Osteoblast (primary cell): ENCODE measurements at places on chromosomes 7 and 10. TPM values are rescaled to one million over a fixed set of nuclear protein-coding genes. Genes with fewer than 3 reads are reported as not detected.

GRCh38 chr10:115073796-115074195 lies 19.4 kb upstream of the ATRNL1 start:
- no peak for DNase-seq

GRCh38 chr10:108434559-108435252 lies 1270.2 kb upstream of the SORCS1 start:
- DNase-seq, result no peak

- DNase-seq, result no peak
These were observed 326.4 kb downstream of the PAXIP1 start for GRCh38 chr7:154676422-154677073.

DNA sequence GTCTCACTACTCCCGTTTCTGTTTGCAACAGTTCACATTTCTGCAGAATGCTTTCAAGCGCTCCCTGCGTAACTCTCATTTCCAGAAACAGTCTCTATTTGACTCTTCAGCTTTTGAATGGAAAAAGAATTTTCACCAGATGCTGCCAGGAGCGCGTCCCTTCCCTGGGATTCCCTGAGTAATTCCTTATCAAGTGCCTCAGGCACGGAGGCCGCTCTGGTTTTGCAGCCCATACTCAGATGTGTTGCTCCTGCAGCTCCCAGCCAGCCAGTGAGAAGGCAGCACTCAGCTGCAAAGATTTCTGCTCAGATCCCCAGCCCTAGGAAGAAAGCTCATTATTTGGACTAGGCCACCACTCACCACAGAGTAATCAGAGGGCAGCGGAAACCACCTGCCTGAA lies 161.1 kb upstream of the CHST15 start:
- peak; percentile 21 for DNase-seq

The RBP4 gene
- total RNA-seq, result 2.1 and 3.3 TPM in 2 replicates

DNA sequence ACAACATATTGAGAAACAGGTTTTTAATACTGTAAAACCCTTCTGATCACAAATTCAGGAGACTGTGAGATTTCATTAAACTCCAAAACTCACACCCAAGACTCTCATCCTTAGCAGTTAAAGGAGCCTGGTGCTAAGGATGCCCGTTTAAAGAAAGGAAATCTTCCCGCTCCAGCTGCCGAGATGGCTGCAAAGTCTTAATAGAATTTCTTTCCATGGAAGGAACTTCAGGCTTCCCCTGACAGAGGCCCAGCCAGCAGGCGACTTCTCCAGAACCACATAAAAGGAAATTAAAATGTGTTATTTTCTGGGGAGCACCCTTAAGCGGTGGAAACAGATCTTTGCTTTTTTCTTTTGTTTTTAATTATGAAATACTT lies 104.7 kb upstream of the CHST15 start:
- peak; percentile 43 for DNase-seq

DNA sequence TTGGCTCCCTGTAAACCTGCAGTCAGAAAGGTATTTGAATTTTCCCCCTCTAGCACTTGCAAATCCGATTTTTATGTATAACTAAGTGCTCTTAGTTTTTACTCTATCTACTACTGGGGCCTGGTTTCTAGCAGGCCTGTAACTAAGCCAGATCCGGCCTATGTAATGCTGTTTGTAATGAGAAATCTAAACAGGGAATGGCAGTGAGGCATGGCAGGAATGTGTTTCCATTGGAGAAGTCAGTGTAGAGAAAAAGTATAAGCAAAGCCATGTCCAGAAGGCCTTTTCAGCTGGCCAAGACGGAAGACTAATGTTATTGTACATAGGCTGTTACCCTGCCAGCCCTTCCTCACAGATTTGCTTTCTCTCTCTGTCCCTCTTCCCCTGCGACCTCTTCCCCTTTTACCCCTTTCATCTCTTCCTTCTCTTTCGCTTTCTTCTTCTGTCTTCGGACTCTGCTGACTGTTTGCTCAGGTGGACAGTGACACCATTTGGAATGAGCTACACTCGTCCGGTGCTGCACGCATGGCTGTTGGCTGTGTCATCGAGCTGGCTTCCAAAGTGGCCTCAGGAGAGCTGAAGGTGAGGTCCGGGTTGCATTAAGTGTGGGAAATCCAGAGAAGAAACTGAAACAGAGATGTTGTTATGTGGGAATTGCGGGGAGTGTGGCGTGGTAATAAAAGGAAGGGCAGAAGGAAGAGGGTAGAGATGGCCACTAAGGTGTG lies 297.5 kb downstream of the HDAC9 start:
- peak; percentile 43 for DNase-seq

The JAZF1 gene
- total RNA-seq, result 14.4 and 15.9 TPM in 2 replicates

DNA sequence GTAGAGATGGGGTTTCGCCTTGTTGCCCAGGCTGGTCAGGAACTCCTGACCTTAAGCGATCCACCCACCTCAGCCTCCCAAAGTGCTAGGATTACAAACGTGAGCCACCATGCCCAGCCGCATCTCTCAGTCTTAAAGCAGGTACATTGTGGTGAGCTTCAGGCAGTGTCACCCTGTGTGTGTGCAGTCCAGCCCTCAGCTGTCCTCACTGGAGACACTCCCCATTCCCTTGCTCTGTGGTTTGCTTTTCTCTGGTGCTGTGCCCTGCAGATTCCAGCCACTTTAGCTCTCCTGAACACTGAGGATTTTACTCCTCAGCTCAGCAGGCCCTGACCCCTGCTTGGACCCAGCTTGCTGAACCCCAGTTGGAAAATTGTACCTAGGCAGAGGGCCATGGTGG lies 6.1 kb downstream of the TRRAP start:
- no peak for DNase-seq

DNA sequence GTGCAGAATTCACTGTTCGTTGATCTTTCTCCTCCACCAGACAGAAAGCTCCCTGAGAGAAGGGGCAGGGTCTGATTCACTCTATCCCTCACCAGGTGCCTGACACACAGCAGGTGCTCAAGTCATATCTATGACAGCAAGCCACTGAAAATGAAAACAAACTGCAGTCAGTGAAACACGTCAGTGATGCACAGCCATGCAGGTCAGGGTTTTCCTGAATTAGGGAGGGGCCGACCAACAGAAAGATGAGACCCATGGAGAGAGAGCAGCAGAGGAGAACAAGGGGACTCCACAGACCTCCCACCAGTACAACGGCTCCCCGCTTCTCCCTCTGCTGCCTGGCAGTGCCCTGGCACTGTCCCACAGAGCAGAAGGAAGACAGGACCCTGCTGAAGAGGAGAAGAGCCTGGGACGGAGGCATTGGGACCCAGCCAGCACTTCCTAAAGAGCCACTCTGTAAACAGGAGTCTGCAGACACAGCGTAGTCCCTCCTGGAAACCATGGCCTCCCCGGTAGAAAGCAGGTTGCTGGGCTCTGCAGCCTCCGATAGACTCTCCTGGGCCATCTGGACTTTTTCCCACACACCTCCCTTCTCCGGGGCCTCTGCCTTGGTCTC lies 50.3 kb downstream of the FAM53B start:
- peak; percentile 81 for DNase-seq

DNA sequence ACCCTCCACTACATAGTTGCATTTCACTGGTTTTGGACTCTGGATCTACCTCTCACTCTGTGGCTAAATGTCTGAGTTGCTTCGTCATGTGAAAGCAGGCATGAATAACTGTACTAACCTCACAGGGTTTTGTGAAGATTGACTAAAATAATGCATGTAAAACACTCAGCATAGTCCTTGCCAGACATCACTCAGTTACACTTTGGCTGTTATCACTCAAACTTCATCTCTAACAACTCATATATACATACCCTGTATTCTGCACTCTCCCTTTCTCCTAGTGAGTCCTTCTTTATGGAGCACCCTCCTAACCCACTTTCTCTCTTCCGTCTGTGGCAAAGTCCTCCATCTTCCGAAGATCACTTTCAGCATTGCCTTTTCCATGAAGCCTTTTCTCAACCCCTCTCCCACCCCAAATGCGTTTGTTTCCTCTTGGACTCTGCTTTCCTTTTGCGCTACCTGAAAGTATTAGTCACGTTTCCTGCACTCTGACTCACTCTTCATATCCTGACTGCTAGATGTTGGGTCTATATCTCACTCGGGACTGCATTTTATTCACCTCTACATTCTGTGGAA lies 72.6 kb downstream of the OSBPL3 start:
- DNase-seq, result no peak

The CASP7 gene
- 17.4 and 21.7 TPM in 2 replicates for total RNA-seq

DNA sequence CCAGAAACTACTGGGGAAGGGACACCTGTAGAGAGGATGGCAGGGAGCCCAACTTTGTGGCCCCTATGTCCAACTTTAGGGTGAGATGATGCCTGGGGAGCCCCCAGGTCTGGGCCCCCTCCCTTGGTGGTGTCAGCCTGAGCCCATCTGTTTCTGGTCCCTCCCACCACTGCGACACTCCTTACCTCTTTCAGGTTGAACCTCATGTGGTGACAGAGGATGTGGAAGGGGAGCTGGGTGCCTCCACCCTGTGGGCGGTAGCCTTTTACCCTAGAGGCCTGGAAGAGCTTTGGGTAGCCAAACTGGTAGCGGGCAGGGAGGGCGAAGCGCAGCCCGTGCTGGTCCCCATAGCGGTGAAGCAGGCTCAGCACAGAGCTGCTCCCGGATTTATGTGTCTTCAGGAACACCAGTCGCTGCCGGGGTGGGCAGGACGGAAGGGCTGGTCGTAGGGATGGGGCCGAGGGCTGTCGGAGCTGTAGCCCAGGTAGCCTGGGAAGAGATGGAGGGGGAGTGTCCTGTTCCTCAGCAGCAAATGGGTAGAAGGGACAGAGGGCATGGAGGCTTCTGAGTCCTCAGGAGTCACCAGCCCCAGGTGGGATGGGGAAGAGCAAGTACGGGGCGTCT lies 2.0 kb downstream of the GAL3ST4 start:
- DNase-seq, result peak; percentile 31

- no peak for DNase-seq
These were observed 10.1 kb downstream of the CARD11 start for GRCh38 chr7:3033581-3033980.

DNA sequence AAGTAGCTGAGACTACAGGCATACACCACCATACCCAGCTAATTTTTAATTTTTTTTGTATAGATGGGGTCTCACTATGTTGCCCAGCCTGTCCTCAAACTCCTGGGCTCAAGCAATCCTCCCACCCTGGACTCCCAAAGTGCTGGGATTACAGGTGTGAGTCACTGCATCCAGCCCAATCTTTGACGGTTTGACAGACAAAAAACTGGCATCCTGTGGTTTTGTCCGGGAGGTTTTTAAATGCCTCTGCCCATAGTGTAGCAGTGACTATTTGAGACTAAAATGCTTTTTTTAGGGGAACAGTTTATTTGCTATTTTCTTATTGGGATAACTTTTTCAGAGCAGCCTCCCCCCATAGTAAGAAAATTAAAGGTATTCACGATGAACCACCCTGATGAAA lies 523.7 kb upstream of the GALNT17 start:
- no peak for DNase-seq

- DNase-seq, result no peak
These were observed 158.4 kb downstream of the ZMYND11 start for GRCh38 chr10:293636-294035.

The IL15RA gene
- total RNA-seq, result 1.1 and 1.2 TPM in 2 replicates

- no peak for DNase-seq
These were observed 185.0 kb downstream of the BICC1 start for GRCh38 chr10:58697691-58698090.

- DNase-seq, result no peak
These were observed 6.2 kb downstream of the SNX13 start for GRCh38 chr7:17934094-17934493.

GRCh38 chr10:1315178-1315577 lies 259.0 kb downstream of the WDR37 start:
- DNase-seq, result no peak

DNA sequence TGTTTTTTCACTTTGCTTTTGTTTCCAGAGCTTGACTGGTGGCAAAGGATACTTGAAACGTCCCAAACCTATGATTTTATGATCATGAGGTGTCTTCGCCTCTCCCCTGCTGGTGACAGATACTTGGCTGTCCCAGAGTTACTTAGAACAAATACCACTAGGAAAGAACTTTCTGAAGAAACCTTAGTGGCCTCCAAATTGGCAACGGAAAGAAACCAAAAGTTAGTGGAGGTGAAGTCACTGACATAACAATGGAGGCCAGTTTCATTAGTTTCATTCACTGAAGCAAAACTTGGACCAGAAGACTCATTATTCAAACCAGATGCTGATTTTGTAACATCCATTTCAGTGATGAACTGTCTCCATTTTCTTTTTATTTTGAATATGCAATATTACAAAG lies 68.6 kb downstream of the JAZF1 start:
- no peak for DNase-seq

DNA sequence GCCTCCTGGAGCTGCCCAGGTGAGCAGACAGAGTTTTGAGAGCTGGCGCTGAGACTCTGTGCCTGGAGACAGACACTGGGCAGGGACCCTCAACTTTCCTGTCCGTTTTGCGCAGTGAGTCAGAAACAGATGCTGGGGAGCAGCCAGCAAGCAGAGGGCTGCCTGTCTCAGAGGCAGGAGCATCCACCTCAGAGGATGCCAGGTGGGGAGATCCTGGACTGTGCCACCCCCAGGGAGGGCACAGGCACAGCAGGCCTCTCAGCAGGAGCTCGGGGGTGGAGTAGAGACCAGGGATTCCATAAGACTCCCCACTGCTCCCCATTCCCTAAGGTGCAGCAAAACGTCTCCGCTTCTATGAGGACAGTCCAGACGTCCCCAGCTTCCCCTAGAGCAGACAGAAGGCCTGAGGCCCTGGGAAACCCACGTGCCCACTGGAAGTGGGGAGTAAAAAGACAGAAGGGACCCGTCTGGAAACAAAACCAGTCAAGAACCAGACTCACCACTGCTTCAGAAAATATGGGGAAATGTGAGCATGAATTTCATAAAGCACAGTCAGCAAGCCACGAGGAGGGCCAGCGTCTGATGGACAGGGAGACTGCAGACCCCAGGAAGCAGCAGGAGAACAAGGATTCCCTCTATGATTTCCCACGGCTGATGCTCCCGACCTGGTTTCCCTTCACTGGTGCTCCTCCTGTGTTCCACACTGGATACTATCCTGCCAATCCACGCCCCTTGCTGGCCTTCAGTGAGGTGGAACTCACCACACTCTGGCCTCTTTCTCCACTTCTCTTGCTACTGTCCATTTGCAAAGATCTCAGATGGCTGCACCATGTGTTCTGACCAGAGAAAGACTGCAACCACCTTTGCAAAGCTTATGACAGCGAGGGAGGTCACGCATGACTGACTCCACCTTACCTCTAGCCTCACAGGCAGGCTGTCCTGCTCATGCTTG lies 151.3 kb upstream of the FAM20C start:
- DNase-seq, result peak; percentile 65

The SYT15B gene
- total RNA-seq, result under 0.01 and 0.36 TPM in 2 replicates

The RFC2 gene
- total RNA-seq, result 12.3 and 13.0 TPM in 2 replicates

- DNase-seq, result no peak
These were observed 57.5 kb downstream of the IPMK start for GRCh38 chr10:58210160-58210559.

DNA sequence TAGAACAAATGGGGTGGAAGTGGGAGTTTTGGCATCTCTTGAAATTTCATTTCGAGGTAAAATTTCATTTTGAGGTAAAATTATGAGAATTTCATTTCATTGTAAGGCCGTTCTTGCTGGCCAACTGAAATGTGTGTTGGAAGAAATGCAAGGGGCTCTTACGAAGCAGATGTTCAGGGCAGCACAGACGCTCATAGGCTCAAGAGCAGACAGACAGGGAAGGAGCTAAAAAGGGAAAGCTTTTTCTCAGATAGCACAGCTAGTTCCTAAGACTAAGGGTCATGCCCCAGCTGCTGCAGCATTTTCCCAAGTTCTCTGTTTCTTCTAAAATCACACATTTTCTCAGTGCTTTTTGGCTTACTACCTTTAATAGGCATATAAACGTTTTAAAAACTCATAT lies 65.1 kb upstream of the SFMBT2 start:
- DNase-seq, result no peak

The HOXA5 gene
- total RNA-seq, result 3.2 and 5.8 TPM in 2 replicates

The CTAGE15 gene
- 0.88 TPM in 1 of 2 replicates, not detected in the other for total RNA-seq

- DNase-seq, result peak; percentile 14
These were observed 129.6 kb downstream of the BICC1 start for GRCh38 chr10:58642283-58642682.

The OR2A12 gene
- not detected in 2 replicates for total RNA-seq

The SEMA3E gene
- 0.29 and 1.4 TPM in 2 replicates for total RNA-seq

The LBX1 gene
- not detected in 2 replicates for total RNA-seq
